ENCODE measurements at places on chromosomes 2 and 18. TPM values are rescaled to one million over a fixed set of nuclear protein-coding genes. Genes with fewer than 3 reads are reported as not detected.

RTKN gene
- 40.2 TPM for polyA plus RNA-seq

PLGLB2 gene
- polyA plus RNA-seq, result 0.14 TPM

- no peak for DNase-seq
Measured at GRCh38 chr2:241454837-241455485, 53.4 kb downstream of the STK25 start.

ZNF396 gene
- 0.44 TPM for polyA plus RNA-seq
